Naive thymus-derived CD4-positive, alpha-beta T cell (primary cell): ENCODE measurements at places on chromosomes 5 and 9. TPM values are rescaled to one million over a fixed set of nuclear protein-coding genes. Genes with fewer than 3 reads are reported as not detected.

Gene DNAI1
- total RNA-seq = not detected

Gene DPYSL3
- 0.08 TPM in 1 of 2 replicates, not detected in the other for total RNA-seq

Gene NR6A1
- not detected for total RNA-seq

Gene PKD2L2
- total RNA-seq = 0.28 and 0.46 TPM in 2 replicates

Gene SLC6A7
- not detected for total RNA-seq

Gene PCDHGB6
- 0.44 TPM for total RNA-seq

Gene FBP2
- total RNA-seq = not detected

DNA sequence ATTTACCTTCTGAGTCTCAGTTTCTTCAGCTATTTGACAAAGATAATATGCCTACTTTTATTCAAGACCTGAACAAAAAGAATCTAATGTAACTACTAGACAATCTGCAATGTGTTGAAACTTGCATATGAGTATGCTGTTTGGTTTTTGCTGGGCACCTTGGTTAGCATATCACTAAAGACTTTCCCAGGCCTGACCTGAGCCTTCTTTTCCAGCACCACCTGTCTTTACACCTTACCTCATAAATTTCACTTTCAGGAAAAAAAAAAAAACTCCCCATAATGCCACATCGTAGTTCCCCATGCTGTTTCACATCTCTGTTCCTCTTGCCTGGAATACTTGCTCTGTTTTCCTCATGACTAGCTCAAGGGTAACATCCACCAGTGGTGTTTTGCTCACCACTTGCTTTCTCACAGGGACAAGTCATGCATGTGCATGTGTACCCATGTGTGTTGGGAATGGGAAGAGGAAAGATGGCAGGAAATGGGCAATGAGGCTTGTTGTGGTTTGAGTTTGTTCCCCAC lies 45.6 kb upstream of the TLE4 start:
- no peak overlapping the region for H3K4me3 ChIP-seq
- no peaks in the 10 kb centered on the region for H3K27me3 ChIP-seq
- no peak for DNase-seq
- no peak overlapping the region for H3K27ac ChIP-seq
- no peaks in the 10 kb centered on the region for H3K36me3 ChIP-seq

DNA sequence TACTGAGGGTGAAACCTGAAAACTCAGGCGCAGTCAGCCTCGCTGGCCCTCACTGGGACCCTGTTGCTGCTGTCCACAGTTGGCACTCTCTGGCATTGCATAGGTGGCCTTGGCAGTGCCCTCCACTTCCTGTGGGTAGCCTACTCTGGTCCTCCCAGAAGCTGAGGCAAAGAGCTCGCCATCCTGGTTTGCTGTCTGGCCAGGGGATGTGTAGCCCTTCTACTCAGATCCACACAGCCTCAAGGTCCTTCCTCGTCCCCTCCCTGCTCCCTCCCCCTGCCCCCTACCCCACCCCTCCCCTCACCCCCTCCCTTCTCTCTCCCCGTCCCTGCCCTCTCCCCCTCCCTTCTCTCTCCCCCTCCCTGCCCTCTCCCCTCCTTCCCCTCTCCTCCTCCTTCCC lies 176.0 kb downstream of the OLFM1 start:
- no peak overlapping the region for H3K27ac ChIP-seq
- H3K27me3 ChIP-seq = no peaks in the 10 kb centered on the region
- no peaks in the 10 kb centered on the region for H3K36me3 ChIP-seq
- DNase-seq = no peak

GRCh38 chr5:39533749-39534148 lies 109.0 kb upstream of the DAB2 start:
- H3K27ac ChIP-seq = no peak overlapping the region
- no peak for DNase-seq
- no peaks in the 10 kb centered on the region for H3K36me3 ChIP-seq
- H3K4me3 ChIP-seq = no peak overlapping the region
- H3K27me3 ChIP-seq = no peaks in the 10 kb centered on the region

DNA sequence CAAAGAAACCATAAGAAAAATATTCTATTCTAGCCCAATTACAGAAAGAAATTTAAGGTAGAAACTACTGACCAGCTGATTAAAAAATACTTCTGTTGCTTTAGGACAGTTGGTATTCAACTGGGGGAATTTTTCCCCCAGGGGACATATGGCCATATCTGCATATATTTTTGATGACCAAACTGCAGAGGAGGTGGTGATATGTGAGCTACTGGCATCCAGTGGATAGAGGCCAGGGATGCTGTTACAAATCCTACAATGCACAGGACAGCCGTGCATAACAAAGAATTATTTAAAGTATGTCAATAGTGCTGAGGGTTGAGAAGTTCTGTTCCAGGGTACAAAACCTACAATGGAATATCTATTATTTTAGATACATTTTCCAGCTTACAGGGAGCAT lies 24.0 kb downstream of the ZFR start:
- no peak overlapping the region for H3K27ac ChIP-seq
- H3K4me3 ChIP-seq = no peak overlapping the region
- H3K27me3 ChIP-seq = no peaks in the 10 kb centered on the region
- peaks cover 4% of the 10 kb centered on the region for H3K4me1 ChIP-seq

DNA sequence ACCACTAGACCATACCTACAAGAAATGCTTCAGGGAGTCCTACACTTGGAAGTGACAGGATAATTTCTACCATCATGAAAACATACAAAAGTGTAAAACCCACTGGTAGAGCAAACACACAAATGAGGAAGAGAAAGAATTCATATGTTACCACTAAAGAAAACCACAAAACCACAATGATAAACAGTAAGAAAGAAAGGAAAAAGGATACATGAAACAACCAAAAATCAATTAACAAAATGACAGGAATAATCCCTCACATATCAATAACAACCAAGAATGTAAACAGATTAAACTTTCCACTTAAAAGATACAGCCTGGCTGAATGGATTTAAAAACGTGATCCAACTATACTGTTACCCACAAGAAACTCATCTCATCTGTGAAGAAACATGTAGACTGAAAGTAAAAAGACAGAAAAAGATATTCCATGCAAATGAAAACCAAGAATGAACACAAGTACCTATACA lies 83.4 kb downstream of the LPAR1 start:
- DNase-seq = no peak
- H3K27me3 ChIP-seq = no peaks in the 10 kb centered on the region
- H3K4me3 ChIP-seq = no peak overlapping the region
- H3K27ac ChIP-seq = no peak overlapping the region
- no peaks in the 10 kb centered on the region for H3K36me3 ChIP-seq
- H3K4me1 ChIP-seq = no peaks in the 10 kb centered on the region

DNA sequence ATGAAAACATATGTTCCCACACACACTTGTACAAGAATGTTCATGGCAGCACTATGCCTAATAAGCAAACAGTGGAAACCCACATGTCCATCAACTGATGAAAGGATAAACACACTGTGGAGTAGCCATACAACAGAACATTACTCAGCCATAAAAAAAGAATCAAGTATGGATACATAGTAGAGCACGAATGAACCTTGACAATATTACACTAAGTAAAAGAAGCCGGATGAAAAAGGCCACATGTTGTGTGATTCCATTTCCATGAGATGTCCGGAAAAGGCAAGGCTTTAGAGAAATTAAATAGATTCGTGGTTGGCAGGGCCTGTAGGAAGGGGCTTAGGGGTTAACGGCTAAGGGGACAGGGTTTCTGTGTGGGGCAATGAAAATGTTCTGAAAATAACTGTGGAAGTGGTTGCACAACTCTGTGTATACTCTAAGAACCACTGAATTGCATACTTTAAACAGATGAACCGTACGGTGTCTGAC lies 51.4 kb downstream of the COL23A1 start:
- no peaks in the 10 kb centered on the region for H3K27me3 ChIP-seq
- no peak for DNase-seq
- no peak overlapping the region for H3K27ac ChIP-seq
- no peak overlapping the region for H3K4me3 ChIP-seq

- no peak overlapping the region for H3K27ac ChIP-seq
- no peaks in the 10 kb centered on the region for H3K4me1 ChIP-seq
- no peaks in the 10 kb centered on the region for H3K27me3 ChIP-seq
- H3K36me3 ChIP-seq = no peaks in the 10 kb centered on the region
- H3K4me3 ChIP-seq = no peak overlapping the region
These were observed 54.4 kb downstream of the KCNN2 start for GRCh38 chr5:114416254-114416653.

DNA sequence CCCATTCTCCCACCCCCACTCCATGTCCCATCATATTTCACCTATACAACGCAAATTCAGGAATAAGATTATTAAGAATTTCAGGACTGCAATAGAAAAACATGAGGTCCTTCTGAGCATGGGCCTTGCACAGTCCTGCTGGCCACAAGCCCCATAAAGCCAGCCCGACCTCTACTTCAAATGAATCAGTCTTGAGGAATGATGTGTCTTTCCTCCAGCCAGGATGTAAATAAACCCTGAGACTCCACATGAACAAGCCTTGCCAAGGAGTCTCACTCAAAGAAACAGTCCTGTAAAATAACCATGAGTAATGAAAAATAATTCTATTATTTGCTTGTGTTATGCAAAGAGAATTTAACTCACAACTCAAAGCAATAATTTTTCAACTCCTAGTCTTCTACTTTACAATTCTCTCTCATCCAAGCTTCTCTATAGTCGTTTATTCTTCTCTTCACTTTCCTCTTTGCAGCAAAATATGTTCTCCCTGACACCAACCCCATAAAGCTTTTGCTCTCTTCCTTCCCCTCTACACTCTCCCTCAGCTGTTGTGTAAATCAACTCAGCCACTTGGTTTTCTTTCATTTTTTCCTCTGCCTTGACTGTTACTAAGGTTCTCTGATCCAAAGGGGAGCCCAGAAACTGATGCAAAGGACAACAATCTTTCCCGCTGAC lies 140.1 kb upstream of the MOCS2 start:
- H3K4me1 ChIP-seq = no peaks in the 10 kb centered on the region
- no peaks in the 10 kb centered on the region for H3K36me3 ChIP-seq
- no peaks in the 10 kb centered on the region for H3K27me3 ChIP-seq
- no peak for DNase-seq
